ENCODE measurements at places on chromosomes 12 and 14.
A peak's percentile ranks its signal among the peaks of the same experiment; 100 is the strongest.

- DNase-seq, result no peak
Measured at GRCh38 chr14:28763751-28764256, 2.8 kb upstream of the FOXG1 start.

DNA sequence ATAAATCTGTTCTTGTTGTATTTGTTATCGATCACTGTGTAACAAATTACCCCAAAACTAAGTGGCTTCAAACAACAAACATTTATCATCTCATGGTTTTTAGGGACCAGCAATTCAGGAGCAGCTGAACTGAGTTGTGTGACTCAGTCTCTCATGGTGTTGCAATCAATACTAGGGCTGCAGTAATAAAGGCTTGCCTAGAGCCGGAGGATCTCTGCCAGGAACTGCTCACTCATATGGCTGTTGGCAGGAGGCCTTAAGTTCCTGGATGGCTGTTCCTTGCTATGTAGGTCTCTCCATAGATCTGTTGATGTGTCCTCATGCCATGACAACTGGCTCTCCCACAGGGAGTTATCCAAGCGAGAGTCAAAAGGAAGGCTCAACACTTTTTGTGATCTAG is 3.8 kb upstream of the PSMC6 start:
- DNase-seq, result no peak

GRCh38 chr12:124469193-124469888 is 98.1 kb downstream of the NCOR2 start:
- no peak for DNase-seq

DNA sequence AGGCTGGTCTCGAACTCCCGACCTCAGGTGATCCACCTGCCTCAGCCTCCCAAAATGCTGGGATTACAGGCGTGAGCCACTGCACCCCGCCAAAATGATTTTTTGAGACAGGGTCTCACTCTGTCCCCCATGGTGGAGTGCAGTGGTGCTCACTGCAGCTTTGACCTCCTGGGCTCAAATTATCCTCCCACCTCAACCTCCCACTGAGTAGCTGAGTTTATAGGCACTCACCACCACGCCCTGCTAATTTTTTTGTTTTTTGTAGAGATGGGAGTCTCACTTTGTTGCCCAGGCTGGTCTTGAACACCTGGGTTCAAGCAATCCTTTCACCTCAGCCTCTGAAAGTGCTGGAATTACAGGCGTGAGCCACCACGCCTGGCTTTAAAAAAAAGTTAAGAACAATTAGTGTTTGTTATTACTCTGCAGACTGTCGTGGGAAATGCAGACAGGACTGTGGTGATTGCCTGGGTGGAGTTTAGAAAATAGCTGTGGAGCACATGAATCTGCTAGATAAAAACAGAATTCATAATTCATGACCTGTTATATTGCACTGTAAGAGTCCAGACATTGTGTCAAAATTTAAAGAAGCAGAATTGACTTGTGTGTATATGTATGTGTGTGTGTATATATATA is 9.2 kb upstream of the COX6A1 start:
- no peak for DNase-seq

- peak; percentile 36 for DNase-seq
Measured at GRCh38 chr12:27521066-27521465, 2.9 kb upstream of the PPFIBP1 start.

DNA sequence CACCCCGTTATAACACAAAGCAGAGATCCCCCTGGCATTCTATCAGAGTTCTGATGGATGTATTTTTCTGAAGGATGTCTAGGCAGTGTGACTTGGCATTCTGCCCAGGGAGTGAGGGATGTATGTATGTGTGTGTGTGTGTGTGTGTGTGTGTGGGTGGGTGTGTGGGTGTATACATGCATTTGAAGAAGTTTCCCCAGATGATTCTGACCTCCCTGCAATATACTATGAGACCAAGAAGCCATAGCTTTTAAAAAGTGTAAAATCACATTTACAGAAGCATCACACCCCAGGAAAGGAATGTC is 59.7 kb upstream of the NAP1L1 start:
- DNase-seq, result no peak

DNA sequence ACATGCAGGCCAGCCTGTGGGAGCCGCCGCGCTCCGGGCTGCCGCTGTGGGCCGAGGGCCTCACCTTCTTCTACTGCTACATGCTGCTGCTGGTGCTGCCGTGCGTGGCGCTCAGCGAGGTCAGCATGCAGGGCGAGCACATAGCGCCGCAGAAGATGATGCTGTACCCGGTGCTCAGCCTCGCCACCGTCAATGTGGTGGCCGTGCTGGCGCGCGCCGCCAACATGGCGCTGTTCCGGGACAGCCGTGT is 2.9 kb downstream of the TMEM121 start:
- no peak for DNase-seq

DNA sequence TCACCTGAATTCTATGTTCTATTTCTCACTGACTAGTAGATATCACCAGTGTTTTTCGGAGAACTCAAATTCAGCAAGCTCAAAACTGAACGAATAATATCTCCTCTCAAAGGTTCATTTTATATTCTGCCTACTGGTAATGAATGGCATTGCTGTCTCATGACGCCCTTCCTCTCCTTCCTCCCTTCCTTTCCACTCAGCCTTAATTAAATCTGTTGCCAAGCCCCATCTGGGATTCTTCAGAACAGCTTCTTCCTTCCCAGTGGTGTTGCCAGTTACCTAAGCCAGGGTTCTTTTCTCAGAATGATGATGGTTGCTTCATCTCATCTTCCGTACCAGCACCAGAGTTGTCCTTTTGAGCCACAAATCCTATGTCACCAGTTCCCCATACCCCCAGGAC is 143.2 kb downstream of the SYNE2 start:
- DNase-seq, result no peak

DNA sequence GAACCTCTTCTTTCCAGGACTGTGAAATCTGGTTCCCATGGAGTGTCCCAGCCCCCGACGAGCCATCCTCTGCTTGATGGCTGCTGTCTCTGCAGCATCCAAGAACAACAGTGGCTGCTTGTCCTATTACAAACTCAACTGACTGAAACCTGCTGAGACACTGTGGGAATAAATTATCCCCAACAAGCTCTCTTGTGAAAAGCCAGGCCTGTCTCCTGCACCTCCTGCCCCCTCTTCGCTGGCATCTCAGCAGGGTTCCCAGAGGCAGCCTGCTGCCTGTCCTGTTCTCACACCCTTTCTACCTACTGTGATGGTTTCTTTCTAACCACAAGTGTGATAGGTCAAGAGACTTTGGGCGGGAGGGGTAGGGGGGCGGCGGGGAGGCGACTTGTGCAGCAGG is 180.2 kb downstream of the TSPAN9 start:
- DNase-seq, result no peak

GRCh38 chr12:104670439-104671408 is 214.0 kb downstream of the CHST11 start:
- DNase-seq, result no peak

- no peak for DNase-seq
Measured at GRCh38 chr12:114751712-114752111, 67.7 kb upstream of the TBX3 start.

- no peak for DNase-seq
Measured at GRCh38 chr14:77469067-77469505, 11.2 kb downstream of the AHSA1 start.

DNA sequence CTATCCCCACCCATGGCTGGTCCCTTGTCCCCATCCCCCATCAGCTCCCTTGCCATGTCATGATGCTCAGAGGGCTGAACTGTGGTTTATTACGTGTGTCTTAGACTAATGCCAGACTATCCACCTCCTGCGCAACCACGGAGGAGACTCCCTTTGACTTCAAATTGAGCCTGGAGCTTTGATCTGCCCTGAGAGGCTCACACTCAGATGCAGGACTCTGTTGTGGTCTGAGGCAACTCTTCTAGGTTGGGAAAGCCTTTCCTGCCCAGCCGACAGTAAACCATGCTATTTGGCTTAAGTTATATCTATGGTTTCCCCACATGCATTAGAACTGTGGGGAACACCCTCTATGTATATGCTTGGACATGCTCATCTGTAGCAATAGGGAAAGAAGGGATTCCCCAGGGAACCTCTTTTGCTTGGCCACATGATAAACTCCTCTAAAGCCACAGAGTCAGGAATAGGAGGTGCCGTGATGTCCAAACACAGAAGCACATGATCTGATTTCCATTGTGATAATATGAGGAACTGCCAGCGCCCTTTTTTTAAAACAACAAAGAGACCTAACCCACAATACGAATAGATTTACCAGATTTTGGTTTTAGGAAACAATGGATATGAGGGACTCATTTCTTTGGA is 11.1 kb upstream of the LGALS3 start:
- DNase-seq, result no peak

DNA sequence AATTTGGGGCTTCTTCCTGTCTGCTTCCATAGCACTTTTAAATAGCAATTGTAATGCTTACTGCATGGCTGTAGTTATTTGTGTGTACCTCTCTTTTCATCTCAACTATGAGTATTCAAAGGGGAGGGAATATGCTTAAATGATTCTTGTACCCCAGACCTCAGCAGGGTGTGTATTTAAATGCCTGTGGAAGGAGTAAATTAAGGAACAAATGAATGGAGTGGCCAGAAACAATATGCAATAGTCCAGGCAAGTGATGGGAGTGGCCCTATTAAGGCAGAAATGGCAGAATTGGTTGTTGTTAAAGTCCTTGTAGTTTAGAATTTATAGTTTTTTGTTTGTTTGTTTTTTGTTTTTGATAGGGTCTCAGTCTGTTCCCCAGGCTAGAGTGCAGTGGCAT is 1.5 kb downstream of the RAD51B start:
- no peak for DNase-seq

- peak; percentile 32 for DNase-seq
Measured at GRCh38 chr12:11651785-11652184, 2.3 kb downstream of the ETV6 start.

DNA sequence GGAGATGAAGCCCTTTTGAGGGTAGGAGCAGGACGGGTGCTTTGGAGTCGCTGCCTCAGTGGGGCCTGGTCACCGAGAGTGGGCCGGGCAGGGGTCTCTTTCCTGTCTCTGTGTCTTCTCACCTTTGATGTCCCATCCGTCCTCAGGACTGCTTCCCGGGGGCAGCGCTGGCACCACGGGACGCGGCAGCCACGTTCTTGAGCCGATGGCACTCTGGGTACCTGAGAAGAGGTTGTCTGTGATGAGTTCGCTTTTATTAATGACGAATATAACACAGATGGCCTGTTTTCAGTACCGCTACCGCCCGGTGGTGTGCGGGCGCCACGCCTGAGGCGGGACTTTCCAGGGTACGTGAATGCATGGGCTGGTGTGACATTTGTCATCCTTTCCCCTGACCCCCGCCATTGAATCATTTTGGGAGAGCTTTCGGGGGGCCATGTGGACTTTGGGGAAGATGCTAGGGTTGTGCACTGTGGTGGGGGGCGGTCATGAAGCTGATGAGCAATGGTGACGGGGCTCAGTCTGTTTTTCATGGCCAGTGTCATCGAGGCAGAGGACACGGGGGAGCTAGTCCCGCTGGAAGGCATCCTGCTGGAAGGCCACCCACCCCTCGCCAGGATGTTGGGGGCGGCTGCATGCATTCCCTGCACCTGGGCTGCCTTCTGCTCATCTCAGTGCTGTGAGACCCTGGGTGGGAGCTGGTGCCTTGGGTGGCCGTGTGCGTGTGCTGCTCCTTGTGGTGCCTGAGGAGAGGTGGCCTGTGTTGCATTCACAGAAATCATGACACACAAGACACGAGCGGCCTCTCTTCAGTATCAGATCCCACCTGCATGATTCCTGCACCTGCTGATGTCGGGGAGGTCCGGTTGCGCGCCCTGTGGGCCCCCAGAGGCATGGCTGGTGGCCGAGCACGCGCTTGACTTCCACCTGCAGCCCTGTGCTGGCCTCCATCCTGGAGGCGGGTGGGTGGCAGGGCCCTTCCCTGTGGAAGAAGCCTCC is 162.5 kb upstream of the RTL1 start:
- no peak for DNase-seq

DNA sequence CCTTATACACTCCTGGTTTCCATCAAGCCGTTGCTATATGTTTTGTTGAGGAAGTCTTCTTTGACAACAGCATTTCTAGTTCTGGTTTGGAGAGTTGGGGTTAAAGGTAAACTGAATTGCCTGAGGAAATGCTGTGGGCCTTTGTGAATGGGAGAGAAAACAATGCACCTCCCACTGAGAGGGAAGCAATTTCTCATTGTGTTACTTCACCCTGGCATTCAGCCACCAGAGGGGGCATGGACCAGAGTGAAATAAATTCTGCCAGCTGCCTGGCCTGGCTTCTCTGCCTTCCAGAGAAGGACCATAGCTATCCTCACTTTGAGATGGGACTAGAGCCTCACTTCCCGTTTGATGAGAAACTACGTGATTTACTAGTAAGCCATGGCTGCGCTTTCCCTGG is 475.3 kb downstream of the EGLN3 start:
- peak; percentile 59 for DNase-seq

GRCh38 chr14:25909045-25909747 is 688.6 kb downstream of the NOVA1 start:
- no peak for DNase-seq

GRCh38 chr12:106247674-106248311 is at the start of gene CKAP4:
CKAP4 (minus strand) TSS chr12:106248020; CDS start chr12:106247851, 169 bp downstream.
- DNase-seq, result peak; percentile 45

DNA sequence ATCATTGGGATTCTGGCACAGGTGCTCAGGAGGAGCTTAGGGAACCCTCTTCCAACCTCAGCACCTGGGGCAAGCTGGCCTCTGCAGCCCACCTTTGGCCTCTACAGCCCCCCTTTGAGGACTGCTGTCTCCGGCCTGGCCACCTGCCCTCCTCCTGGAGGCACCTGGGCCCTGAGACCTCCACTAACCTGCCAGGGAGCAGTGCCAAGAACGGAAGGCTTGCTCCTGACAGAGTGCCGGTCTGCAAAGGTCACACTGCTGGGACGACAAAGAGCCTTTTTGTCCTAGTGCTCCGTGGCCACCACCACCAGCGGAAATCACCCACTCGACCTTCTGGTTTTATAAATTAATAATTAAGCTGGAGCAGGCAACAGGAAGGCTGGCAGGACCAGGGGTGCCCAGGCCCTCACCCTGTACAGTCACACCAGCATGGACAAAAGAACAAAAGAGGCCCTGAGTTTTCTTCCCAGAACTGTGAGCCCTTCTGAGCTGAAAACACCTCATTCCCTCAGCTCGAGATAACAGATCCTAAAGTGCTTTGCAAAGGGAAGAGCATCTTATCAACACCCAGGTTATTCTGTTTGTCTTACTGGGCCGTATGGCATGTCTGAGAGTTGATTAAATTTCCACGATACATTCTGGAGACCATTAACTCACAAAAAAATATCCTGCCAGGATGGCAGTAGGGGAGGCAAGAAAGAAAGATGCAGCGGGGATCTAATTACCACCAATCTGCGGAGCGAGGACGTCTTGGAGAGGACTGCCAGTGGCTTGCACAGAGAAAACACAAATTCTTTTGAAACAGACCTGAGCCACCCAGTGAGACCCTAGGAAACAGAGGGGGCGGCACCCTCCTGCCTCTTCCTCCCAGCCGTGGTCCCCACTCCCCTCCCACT is 8.2 kb downstream of the TESC start:
- DNase-seq, result no peak

DNA sequence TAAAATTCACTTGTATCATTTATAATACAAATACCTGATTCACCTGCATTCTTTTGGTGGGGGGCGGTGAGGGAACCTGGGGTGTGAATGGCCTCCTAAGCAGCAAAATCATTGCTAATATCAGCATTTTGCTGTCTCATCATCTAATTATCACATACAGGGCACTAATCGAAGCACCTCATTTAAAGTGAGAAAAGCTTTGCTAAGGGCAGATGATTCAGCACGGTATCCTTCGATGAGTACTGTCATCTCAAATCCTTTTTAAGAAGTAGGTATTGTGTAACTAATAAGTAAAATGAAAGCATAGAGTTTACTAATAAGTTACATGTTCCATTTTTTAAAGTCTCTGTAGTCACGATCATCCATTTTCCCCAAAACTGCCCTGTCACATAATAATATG is 278.1 kb upstream of the SOX5 start:
- DNase-seq, result no peak

- DNase-seq, result peak; percentile 21
Measured at GRCh38 chr12:106919910-106920544, 35.7 kb upstream of the TMEM263 start.

All from NCI-H1092 treated with DMSO at 0.1 percent for 48 hours (cell line).